ENCODE measurements at places on chromosomes 5 and 9. TPM values are rescaled to one million over a fixed set of nuclear protein-coding genes. Genes with fewer than 3 reads are reported as not detected.

- no peak for DNase-seq
Measured at GRCh38 chr5:152838241-152838786, 433.2 kb upstream of the NMUR2 start.

- peak; percentile 74 for DNase-seq
Measured at GRCh38 chr9:93468763-93469456, 15.5 kb upstream of the FAM120AOS start.

- DNase-seq: no peak
Measured at GRCh38 chr9:7901621-7902020, 102.0 kb upstream of the DMAC1 start.

Gene NTNG2
- 0.40 TPM for polyA plus RNA-seq

- DNase-seq: no peak
Measured at GRCh38 chr9:35177520-35177919, 15.7 kb downstream of the UNC13B start.

Gene RNF44
- 56.3 TPM for polyA plus RNA-seq

Gene B4GALT1
- 120 TPM for polyA plus RNA-seq

GRCh38 chr5:75617736-75618352 lies 6.6 kb downstream of the ANKDD1B start:
- DNase-seq: no peak

Gene CD74
- polyA plus RNA-seq: 742 TPM

Gene SLC6A18
- 0.03 TPM for polyA plus RNA-seq

Gene IRX1
- polyA plus RNA-seq: 0.03 TPM

GRCh38 chr9:136665111-136665703 lies 2.5 kb downstream of the EGFL7 start:
- DNase-seq: no peak

DNA sequence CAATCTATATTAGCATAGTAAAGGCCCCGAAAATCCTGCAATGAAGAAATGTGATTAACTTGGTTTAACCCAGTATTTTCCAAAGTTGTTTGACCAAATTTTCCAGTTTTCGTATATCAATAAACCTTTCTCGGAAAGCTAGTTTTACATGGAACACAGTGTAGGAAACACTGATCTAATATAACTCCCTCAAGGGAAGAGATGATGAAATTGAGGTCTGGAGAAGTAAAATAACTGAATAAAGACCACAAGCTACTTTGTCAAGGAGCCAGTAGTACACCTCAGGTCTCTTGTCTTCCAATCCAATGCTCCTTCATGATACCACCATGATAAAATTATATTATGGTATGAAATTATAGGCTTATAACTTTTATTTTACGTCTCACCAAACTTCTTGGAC lies 118.1 kb upstream of the TARS1 start:
- no peak for DNase-seq

GRCh38 chr5:180074462-180074861 lies 2.9 kb upstream of the RNF130 start:
- DNase-seq: no peak

GRCh38 chr9:120104771-120105170 lies 475.2 kb downstream of the CDK5RAP2 start:
- no peak for DNase-seq

GRCh38 chr9:21983561-21983935 lies 10.6 kb downstream of the CDKN2A start:
- no peak for DNase-seq

DNA sequence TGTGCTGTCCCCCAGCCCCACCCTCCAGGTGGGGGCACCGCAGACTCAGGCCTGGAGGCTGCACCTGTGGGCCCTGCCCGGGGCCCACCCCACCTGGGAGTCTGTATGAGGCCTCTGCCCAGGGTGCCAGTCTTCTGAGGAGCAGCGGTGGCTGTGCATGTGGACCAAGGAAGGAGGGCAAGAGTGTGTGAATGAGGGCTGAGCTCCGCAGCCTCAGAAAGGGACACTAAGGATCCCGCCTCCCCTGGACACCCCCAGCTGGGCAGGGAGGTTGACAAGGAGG lies 19.1 kb downstream of the FGD3 start:
- DNase-seq: no peak

DNA sequence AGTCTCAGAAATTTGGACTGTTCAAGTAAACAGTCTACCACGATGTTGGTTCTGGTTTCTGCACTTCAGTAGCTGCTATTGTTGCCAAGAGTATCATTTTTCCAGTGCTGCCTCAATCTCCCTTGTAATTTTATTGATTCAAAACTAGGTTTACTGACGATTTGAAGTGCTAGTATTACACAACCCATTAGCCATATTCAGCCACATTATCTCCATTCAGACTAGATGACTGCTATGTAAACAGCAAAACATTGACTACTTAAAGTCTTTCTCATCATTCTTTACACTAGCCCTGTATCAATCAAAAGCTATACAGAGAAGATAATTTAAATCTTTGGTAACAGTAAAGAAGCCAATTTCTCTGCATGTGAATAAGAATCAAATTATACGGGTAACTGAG lies 102.0 kb upstream of the TSLP start:
- no peak for DNase-seq

GRCh38 chr9:135020481-135021392 lies 66.7 kb upstream of the OLFM1 start:
- DNase-seq: no peak

- no peak for DNase-seq
Measured at GRCh38 chr9:84349671-84350070, 9.1 kb upstream of the SLC28A3 start.

Gene ANXA2R
- polyA plus RNA-seq: 1.4 TPM

DNA sequence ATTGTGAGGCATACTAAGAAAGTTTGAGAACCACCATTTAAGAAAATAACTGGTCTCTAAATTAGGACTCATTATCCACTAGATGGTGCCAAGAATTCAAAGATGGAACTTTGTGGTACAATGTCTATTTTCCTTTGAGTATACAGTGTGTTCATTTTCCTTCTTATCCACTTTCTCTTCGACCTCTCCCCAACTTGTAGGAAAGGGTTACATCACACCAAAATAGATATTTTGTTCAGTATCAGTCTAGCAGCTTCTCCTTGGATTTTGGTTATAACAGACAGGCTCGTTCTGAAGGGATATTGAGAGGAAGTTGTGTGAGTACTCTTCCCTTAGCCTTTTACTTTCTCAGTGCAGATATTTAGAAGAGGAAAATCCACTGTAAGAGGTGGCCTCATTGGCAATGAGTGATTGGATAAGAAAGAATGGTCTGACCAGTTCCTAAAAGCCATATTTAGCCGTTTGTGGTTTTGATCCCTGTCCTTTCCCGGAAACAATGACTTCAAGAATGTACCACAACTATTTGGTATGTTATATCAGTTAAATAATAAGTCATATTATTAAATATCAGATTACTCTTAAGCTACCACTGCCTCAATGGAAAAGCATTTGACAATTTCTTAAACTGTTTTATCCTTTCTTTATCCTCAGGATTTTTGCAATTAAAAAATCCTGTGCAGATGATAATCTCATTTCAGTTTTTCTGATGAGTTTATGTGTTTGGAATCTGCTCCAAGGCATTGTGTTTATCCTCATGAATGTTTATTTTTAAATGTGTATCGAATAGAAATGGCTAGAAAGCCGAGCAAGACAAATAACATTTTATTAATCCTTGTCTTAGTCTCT lies 69.0 kb upstream of the GRAMD2B start:
- peak; percentile 69 for DNase-seq

- no peak for DNase-seq
Measured at GRCh38 chr5:15026944-15027343, 155.4 kb upstream of the ANKH start.

Gene CCL27
- 0.18 TPM for polyA plus RNA-seq

DNA sequence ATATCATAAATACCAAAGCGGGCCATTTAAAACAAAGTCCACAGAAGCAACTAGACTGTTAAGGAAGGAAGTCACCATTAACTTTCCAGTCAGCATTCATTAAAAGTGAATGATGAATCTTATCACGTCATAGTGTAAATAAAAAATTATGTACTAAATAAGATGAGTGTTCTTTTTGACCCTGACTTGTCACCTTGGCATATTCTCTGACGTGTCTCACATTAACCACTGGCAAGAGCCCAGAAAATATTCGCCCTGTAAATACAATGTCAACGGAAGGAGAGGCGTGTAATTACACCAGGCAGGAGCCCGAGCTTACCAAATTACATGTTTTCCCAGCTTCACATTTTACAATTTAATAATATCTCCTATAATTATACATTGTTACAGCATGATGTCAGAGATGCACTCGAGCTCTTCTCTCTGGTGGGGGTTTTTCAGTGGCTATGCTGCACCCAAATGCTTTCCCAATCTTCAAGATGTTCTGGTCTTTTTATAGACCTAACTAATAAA lies 29.3 kb upstream of the UBE2QL1 start:
- DNase-seq: peak; percentile 13

GRCh38 chr9:132671620-132672412 lies 1.6 kb downstream of the GTF3C4 start:
- DNase-seq: no peak

DNA sequence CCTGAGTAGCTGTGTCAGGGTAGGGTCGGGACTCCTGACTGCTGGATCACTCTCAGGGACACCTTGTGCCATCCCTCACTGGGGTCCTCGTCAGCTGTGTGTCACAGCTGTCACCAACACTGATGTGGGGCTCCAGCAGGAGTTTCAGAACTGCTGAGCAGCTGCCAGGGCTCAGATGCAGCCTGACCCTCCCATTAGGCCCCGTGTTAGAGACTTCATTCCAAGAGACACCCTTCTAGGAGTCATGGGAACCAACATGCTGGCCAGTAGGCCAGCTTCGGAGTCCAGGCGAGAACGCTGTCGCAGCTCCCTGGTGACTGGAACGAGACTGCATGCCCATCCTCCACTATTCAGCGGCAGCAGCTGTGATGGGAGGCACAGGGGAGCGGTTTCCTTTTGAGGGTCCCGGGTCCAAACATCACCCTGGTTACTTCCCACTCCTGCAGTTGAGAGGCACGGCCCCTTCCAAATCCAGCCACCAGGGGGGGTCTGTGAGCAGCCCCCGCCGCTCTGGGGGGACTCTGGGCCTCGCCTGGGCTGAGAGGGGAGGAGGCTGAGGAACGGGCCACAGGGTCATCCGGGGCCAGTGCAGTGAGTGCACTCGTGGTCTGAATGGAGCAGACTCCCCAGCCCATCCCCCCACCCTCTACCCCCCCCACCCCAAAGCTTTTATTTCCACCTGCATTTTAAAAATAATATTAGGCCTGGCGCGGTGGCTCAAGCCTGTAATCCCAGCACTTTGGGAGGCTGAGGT lies 12.6 kb upstream of the TCF7 start:
- no peak for DNase-seq

Gene CNTNAP3B
- polyA plus RNA-seq: 11.7 TPM

GRCh38 chr9:80701061-80701460 lies 988.3 kb downstream of the TLE1 start:
- no peak for DNase-seq

Gene HK3
- 0.28 TPM for polyA plus RNA-seq

- no peak for DNase-seq
Measured at GRCh38 chr9:96088510-96088909, 213.0 kb downstream of the ERCC6L2 start.

DNA sequence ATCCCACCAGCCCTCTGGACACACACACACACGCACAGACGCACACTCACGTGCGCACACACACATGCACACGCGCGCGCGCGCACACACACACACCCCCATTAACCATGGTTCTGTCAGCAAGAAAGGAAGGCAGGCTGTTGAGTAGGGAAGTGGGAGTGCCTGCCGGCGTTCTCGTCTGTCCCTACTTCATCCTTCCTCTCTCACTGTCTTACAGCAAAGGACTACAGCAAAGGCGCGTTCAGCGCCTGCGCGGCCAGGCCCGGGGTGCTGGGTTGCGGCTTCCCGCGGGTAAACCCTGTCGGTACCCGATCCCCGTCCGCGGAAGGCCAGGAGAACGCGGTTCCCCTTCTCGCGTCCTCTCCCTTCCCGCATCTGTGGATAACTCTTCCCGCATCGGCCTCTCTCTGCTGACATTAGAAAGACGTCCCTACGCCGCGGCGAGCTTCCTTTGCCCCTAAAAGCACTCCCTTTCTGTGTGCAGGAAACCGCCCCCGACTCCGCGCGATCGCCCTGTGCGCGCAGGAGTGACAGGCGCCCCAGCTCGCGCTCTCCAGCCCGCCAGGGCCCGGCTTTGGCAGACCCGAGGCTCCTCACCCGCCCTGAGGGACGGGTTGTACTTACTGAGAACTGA lies 219.2 kb downstream of the AGTPBP1 start:
- peak; percentile 12 for DNase-seq

GRCh38 chr5:139855451-139855850 lies 59.8 kb downstream of the PSD2 start:
- DNase-seq: no peak

Gene PCDH1
- polyA plus RNA-seq: 29.4 TPM

DNA sequence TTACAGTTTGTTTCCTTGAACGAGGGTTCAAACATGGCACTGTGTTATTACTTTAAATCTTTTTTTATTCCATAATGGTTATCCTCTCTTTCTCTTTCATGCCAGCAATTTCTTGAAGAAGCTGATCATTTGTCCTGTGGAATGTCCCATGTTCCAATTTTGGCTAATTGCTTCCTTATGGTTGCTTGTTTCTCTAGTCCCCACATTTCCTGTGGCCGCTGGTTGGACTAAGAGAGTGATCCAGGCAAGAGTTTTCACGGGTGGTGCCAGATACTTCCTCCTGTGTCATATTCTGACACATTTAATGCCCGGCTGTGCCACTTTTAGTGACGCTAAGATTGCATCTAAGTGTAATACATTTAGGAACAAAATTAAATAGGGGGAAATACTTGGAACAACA lies 83.8 kb upstream of the FAM169A start:
- no peak for DNase-seq
